ENCODE measurements at places on chromosomes 16 and 17.

DNA sequence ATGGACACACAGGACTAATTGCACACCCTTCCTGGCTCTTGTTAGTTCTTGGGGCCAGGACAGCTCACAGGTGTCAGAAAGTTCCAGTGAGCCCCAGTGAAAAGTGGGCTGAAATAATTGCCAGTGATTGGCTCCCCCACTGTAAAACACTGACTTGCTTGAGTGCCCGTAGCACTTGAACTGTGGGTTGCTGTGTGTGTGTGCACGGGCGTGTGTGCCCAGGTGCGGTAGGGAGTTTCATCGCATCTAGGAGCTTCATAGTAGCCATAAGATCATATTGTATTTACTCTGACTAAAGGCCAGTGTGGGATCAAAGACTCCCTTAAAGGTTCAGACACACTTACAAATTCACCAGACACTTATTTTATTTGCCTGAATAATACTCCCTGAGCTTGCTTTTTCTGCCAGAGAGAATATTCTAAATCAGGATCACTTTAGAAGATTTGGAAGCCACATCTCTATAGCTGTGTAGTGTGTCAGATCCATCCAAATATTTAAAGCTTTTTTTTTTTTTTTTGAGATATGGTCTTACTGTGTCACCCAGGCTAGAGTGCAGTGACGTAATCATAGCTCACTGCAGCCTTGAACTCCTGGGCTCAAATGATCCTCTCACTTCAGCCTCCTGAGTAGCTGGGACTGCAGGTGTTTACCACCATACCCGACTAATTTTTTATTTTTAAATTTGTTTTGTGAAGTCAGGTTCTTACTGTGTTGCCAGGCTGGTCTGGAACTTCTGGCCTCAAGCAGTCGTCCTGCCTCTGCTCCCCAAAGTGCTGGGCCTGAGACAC lies 11.4 kb downstream of the UNK start:
- no peak for DNase-seq

DNA sequence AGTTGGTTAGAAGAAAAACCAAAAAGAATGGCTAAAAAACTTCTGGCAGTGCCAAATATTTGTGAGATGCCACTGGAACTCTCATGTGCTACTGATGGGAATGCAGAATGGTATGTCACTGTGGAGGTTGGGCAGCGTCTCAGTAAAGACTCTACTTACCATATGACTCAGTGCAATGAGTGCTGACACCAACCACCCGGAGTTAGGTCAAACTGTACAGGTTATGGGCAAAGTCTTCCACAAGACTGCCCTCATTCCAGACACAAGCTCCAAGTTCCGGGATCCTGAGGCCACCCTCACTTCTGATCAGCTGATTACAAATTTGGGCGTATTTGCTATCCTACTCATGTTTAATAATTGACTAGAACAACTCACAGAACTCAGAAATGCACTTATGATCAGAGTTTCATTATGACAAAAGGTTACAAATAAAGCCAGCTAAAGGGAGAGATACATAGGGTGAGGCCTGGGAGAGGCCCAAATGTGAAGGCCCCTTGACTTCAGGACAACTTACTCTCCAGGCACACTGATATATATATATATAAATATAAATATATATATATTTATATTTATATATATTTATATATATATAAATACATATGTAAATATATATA lies 114.9 kb downstream of the TRIM37 start:
- no peak for DNase-seq

- no peak for DNase-seq
Observed at GRCh38 chr17:36645422-36645821, 44.0 kb downstream of the MRM1 start.

DNA sequence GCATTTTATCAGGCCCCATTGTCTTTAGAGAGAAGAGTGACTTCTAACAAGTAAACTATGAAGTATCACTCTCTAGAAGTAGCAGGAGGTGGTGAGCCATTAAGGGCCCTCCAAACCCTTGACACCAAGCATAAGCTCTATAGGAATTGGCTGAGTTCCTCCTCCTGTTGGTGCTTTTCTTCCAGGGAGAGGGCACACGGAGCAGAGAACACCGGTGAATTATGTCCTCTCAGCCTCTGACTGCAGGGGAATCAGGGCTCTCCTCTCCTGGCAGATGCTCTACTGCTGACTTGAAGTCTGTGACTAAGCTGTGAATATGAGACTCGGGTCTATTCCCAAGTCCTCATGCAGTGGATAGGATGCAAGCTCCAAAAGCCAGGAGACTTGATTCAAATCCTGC lies 32.3 kb downstream of the CHD9 start:
- DNase-seq, result no peak

DNA sequence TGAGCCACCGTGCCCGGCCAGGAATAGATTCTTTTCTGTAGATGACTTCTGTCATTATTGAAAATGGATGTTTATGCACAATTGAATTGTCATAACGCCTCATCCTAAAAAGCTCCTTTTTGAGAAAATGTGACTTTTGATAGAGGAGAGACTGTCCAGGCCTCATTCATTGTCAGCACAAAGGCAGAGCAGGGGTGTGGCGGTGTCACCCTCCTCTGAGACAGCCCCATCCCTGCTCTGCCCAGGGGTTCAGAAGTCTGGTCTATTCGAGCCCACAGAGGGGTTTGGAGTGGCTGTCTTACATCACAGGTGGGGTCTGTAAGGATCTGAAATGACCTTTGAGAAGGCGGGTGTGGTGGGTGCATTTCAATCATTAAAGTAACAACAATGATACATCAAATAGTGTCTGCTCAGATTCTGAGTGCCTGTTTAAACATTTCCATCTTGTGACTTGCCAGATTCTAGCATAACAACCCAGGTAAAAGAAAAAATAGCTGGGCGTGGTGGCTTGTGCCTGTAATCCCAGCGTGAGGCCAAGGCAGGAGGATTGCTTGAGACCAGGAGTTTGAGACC lies 161.0 kb downstream of the SEC14L1 start:
- no peak for DNase-seq

- DNase-seq, result peak; percentile 33
Observed at GRCh38 chr16:25066747-25067631, 44.6 kb upstream of the LCMT1 start.

DNA sequence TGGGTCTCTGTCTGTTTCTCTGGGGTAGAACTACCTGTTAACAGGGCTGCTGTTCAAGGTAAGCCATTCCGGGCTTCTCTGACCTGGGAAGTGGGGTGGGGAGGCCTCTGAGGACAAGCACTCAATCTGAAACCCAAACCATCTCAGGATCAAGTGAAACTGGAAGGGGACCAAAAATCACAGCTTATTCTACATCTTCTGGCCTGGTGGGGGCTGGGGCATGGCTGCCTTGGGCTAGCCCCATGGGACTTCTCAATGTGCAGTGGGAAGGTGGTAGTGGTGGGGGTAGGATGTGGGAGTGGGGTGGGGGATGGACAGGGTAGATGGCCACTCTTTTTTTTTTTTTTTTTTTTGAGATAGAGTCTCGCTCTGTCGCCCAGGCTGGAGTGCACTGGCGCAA lies 5.5 kb downstream of the FLOT2 start:
- no peak for DNase-seq

DNA sequence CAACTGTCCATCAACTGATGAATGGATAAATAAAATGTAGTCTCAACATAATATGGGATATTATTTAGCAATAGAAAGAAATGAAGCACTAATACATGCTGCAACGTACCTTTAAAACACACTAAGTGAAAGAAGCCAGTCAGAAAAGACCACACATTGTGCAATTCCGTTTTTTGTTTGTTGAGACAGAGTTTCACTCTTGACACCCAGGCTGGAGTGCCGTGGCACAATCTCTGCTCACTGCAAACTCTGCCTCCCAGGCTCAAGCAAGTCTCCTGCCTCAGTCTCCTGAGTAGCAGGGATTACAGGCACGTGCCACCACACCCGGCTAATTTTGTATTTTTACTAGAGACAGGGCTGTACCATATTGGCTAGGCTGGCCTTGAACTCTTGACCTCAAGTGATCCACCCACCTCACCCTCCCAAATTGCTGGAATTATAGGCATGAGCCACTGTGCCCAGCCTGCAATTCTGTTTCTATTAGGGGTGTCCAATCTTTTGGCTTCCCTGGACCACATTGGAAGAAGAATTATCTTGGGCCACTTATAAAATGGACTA lies 40.1 kb downstream of the SCNN1B start:
- no peak for DNase-seq

DNA sequence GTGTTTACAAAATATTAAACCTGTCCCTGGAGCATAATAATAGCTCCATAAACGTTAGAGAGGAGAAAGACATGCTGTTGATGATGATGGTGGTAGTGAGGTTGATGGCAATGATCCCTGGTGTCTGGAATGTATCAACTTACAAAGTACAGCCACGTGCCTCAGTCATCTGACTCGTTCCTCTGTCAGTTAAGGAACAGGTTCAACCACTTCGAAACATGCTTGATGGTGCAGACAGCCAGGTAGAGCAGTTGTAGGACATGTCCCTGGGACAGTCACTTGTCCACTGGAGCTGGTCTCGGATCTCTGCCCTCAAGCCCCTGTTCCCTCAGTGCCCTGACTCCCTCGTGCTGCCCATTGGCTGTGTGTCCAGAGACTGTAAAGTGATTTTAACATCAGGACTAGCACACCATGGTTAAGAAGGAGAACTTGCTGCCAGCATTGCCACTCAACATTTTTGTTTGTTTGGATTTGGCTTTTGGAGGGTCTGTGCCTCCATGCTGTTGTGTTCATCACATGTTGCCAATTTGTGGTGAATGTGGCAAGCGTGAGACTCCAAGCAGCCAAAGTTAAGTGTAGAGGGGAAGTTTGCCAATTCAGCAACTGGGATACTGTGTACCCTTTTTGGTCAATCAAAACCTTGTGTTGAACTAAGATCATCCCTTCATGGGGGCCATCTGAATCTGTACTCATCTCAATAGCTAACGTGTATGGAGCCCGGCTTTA lies 16.3 kb upstream of the SALL1 start:
- DNase-seq, result no peak

DNA sequence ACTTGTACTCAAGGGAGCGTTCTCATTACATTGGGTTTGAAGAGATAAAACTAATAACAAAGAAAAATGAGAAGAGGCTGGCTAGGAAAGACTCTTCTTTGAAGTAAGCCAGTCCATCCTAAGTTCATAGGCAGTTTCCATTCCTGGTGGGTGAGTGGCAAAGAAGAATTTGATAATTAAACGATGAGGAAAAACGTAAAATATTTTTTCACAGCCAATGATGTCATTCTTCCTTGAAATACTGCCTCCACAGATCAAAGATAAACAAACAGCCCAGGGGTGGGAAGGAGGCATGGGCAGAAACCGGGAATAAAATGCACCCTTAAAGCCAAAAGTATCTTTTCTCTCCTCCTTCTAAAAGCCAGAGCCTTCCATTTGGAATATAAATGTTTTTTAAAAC lies 346.6 kb downstream of the PMP22 start:
- DNase-seq, result no peak

DNA sequence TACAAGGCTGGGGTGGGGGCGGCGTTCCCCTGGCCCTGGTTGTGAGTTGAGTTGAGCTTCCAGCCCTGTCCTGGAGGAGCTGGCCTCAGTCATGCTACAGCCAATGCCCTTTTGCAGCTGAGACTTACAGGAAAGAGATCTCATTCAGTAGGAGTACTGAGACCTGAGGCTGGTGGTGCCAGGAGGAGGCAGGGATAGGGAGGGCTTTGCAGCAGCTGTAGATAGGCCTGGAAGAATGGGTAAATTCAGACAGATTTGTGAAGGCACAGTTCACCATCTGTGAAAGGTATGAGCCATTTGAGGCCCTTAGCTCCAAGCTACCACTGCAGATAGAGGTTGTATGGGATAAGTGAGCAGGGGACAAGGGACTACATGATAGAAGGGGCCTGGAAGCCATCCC lies 5.6 kb downstream of the STX4 start:
- DNase-seq, result no peak

DNA sequence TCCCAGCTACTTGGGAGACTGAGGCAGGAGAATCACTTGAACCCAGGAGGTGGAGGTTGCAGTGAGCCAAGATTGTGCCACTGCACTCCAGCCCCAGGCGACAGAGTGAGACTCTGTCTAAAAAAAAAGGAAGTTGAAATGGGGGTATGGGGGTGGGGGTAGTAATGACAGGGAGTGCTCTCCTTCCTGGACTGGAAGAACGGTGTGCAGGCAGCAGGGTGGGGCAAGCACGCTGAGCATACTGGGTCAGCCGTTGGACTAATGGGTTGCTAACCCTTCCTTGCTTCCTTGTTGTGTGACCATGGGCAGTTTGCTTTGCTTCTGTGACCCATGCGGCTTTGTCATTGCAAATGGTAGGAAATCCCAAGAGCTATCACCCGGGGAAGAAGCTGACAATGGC lies 16.5 kb downstream of the KATNIP start:
- DNase-seq, result no peak

DNA sequence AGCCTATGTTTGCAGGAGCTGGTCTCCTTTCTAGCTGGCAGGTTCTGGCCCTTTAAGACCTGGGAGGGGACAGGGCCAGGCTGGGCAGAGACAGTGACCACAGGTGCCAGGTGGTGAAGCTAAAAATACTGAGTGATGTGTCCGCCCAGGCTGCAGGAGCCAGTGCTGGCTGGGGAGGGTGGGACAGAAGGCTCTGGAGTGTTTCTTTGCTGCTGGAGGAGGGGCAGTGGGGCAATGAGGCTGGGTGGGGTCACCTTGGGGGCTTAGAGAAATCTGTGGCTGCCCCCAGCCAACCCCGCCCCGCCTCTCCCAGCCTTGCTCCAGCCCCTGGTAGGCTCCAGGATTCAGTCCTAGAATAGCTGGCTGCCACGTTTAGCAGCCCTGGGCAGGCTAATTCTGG lies 30.4 kb upstream of the SBK1 start:
- no peak for DNase-seq

DNA sequence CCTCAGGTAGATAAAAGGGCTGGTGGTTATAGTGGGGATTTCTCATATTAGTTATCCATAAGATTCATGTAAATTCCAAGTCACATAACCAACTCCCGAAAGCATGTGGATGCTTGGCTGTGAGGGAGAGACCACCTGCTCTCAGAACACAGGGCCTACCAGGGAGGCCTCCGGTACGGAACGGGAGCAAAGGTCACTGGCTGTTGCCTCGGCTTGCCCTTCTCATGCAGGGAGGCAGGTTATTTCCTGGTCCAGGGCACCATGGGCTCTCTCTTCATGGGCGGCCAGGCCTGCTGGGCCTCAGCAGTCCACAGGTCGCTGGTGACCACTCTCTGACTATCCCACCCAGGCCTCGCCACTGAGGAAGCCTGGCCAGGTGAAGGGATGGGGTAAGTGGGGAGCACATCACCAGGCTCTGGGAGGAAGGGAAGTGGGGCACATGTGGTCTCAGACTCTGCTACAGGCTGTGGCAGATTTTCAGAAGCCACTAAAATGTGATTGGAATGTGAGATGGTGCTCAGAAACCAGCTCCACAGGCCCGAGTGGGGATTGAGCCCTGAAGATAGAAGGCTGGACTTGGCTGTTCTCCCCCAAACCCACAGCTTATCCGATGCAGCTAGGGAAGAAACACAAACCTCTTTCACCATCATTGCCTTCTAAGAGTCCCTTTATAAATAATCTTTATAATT lies 45.4 kb downstream of the HNF1B start:
- DNase-seq, result no peak
